ENCODE measurements at places on chromosomes 6 and 20.

- no peak for DNase-seq
Measured at GRCh38 chr20:17733767-17734304, 34.1 kb downstream of the BANF2 start.

- DNase-seq: no peak
Measured at GRCh38 chr6:2492686-2493523, 247.5 kb upstream of the GMDS start.

GRCh38 chr20:14142171-14142570, 146.9 kb downstream of the MACROD2 start:
- no peak for DNase-seq

DNA sequence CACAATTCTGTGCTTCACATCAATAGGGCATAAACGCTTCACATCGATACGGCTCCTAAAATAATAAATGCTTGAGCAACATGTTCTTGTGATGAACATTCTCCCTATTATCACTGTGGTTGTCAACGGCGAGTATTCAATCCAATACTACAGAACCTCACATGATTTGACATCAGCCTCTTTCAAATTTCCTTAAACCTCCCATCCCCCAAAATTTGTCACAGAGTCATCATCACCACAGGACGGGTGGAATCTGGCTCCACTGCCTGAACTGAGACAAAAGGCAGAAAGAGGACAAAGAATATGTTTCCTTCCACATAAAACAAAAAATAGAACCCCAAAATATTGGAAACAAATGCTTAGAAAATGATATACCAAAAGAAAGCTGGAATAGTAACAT, 7.3 kb downstream of the THEMIS start:
- no peak for DNase-seq

- no peak for DNase-seq
Measured at GRCh38 chr6:52365317-52365716, 3.4 kb downstream of the PAQR8 start.

DNA sequence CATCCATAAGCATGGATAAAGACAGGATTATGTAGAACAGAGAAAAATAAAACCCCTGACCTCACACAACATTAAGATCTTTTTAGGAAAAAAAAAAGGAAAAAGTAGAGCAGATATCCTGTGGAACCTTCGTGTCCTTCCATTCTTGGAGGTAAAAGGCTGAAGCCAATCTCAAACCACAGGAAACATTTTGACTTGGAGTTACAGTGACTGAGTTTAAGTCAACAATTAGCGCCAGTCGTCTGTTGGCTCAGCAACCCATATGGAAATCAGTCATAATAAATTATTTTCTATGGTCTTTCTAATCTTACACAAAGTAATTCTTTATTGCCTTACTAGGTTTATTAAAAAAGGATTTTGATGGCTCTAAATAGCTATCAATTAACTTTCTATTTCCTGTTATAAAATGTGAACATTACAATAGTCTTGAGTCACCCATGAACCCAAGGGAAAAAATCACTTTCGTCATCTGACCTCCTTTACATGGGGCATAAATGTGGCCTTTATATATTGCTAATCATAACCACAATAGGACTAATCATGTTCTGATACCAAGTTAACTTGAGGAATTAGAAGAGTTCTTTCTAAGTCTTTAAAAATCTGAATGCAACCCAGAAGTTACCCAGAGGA, 592.9 kb downstream of the TFAP2B start:
- DNase-seq: no peak

DNA sequence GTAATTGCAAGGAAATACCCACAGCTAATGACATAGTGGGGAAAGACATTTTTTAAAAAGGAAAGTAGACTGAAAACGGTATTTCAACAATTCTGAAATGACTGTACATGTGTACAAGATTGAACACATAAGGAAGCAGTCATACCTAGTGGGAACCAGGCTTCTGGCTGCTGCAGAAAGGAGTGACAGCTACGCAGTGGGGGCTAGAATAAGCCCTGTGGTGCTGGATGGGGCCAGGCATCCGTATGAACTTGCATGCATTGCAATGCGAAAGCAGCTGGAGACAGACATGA, 54.9 kb upstream of the GPR31 start:
- no peak for DNase-seq

DNA sequence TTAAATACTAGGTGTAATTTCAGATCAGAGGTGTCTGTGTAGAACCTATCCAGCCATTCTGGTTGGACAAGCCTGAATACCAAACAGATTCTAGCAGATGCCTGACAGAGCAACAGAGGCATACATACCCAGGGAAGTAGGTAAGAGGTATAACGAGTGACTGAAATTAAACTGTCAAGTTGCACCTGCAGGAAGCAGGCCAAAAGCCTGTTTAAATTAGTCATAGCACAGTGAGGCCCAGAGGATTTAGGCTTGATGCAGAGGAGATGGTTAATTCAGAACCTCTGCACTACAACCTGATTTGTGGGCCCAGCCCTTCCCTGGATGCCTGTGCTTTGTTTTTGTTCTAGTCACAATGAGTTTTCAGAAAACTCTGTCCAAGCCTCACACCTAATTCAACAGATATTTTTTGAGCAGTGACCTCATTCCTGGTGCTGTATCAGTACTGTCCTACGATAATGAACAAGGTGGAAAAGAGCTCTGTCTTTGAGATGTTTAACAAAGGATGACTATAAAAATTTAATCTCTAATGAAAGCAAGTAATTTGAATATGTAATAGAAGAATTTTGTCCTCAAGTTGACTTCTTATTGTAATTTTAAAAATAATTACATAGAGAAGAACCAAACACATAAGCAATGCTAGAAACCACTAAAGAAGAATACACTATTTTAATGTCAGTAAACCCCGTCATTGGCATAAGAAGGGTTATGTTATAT, 31.7 kb downstream of the C6orf58 start:
- DNase-seq: no peak

GRCh38 chr20:13419477-13419876, 198.4 kb downstream of the ISM1 start:
- no peak for DNase-seq

DNA sequence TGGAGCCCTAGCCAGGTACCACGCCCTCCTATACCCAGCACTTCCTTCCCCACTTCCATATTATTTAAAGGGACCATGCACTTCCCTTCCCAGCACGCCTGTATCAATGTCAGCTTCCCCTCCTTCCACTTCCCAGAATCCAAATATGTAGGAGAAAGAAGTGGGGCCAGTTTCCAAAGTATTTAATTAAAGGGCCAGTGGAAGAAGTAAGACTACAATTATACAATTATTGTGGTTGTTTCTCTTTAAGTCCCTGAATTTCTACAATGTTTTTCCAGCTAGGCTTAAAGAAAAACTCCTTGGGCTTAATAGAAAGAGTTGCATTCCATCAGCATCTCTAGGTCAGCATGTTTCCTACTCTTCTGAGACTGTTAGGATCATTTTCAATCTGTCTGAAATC, 515.8 kb downstream of the PREX1 start:
- DNase-seq: no peak

DNA sequence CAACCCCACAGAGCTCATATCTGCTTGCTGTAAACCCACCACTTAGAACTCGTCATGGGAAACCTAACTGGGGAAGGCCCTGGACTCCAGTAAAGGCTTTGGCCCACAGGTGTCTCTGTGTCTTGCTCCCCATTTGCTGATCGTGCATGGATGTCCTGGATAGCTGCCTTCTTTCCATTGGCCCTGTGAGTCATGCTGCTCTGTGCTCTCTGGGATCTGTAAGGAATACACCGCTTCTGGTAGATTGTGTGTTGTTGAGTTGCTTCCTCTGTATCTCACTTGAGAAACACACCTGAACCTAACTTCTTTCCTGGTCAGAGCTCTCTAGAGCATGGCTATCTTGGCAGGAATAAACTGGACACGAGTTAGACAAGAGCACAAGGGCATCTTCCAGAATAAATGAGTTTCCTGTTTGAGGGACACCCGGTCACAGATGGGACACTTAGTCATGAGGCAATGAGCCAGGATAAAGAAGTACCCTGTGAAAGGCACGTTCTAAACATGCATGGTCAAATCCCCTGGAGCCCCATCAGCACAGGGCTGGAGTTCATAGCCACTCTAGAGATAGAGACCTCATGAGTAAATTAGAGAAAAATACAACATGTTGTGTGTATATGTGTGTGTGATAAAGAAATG, 99.6 kb upstream of the TMEM170B start:
- no peak for DNase-seq

Data from cortex of kidney (tissue), 1 donor.